Fibroblast of skin of scalp (primary cell): ENCODE measurements at places on chromosomes 2 and 18.

- no peak for DNase-seq
Observed at GRCh38 chr2:66125951-66126350, 309.0 kb upstream of the MEIS1 start.

GRCh38 chr2:228838819-228839218 is 432.3 kb downstream of the PID1 start:
- DNase-seq: no peak

DNA sequence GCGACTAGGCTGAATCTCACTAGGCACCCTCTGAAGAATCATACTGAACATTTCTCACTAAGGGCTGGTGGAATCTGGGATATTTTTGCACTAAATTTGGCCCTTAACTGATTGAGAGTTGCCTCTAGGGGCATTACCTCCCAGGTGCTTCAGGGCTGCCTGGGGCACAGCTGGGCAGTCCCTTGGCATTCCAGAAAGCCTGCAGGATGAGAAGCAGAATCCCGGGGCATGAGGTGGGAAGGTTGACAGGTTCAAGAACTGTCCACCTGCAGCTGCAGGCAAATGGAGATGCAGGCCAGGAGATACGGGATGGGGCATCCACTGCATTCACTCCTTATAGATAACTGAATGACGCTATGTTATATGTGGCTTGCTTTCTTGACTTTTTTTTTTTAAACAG is 7.4 kb downstream of the RESP18 start:
- DNase-seq: no peak

GRCh38 chr2:75800456-75800855 is 89.7 kb upstream of the GCFC2 start:
- DNase-seq: no peak

GRCh38 chr2:85699325-85699724 is 5.2 kb downstream of the GNLY start:
- DNase-seq: no peak

- no peak for DNase-seq
Observed at GRCh38 chr2:168426861-168427260, 29.2 kb upstream of the CERS6 start.

DNA sequence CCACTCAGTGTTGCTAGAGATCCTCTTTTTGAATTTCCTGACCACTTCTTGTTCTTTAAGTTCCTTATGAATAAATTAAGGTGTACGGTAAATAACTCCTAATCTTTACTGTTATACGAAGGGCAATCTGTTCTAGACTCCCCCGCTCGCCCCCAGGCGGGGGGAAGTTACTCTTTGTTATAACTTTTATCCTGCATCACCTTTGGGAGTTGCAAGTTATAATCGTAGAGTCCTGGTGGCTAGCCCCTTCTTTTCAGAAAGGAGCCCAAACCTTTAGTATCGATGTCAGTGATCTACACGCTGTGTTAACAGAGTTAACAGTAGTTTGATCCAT is 652 bp downstream of the GCA start:
- no peak for DNase-seq

GRCh38 chr2:71852141-71852711 is 295.4 kb downstream of the CYP26B1 start:
- no peak for DNase-seq

DNA sequence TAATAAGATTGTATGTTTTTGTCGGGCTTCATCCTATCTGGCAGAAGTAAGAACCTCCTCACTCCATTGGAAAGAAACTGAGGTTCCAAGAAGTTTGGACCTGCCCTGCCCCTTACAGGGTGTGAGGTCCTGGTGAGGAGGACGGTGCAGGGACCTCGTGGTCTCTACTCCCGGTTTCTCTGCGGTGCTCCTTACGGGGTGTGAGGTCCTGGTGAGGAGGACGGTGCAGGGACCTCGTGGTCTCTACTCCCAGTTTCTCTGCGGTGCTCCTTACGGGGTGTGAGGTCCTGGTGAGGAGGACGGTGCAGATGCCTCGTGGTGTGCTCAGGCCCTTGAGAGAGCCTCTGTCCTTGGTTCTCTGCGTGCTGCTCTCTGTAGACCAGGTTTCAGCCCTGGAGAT is 5.2 kb downstream of the CTDP1 start:
- DNase-seq: no peak

GRCh38 chr2:139099721-139100120 is 319.5 kb upstream of the NXPH2 start:
- DNase-seq: peak; percentile 82

DNA sequence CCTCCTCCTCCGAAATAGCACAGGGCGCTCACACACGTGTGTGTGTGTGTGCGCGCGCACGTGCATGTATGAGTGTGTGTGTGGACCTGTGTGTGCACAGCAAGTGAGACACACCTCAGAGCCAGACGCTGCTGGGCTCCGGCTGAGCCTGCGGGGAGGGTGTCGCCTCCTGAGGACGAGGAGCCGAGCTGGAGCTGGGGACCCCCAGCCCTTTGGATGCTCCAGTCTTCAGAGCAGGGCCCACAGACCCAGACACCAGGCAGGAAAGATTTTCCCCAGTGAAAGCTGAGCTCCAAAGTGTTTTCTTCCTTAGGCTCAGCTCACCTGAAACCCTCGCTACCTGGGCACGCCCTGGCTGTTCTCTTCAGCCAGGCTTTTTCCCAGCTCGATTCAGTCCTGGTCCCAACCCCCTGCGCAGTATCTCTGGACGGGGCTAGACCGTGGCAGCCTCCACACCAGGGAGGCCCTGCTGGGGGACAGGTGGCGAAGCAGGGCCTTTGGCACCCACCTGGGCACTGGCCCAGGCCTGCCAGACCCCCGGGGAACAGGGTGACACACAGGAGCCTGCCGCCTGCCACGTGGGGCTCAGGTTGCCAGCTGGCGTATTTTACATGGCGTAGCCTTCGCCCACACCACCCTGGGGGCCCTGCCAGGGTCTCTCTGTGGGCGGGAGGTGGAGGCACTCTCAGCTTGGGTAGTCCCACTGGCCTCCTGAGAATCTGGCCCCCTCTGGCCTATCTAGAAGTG is 36.2 kb downstream of the PDIA6 start:
- no peak for DNase-seq

DNA sequence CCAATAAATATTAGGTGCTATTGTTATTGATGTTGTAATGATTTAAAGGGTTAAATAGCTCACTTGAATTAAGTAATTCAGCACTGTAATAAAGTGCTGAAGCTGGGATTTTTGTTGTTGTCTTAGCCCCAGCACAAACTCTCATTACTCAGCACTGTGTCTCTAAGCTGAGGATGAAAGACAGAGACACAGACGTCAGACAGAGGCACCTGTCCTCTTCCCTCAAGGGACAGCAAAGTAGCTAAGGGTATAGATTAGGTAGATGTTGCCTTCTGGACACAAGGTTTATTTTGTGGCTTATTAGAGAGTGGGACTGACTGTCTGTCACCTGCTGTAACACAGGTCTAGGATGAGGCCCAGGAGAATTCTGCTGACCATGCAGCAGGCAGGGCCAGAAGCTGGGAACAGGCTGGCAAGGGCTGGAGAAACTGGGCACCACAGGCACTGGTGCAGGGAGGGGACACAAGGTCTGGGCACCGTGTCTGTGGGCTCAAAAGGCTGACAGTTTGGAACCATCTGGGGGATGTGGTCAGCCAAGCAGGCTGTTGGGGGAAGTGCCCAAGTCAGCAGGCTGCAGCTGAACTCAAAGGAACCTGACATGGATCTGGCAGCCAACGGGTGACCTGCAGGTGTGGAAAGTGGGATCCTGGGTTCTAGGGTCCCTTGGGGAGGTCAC is 20.0 kb upstream of the PTPN4 start:
- DNase-seq: no peak

- no peak for DNase-seq
Observed at GRCh38 chr2:129936334-129936934, 43.0 kb upstream of the RAB6C start.

DNA sequence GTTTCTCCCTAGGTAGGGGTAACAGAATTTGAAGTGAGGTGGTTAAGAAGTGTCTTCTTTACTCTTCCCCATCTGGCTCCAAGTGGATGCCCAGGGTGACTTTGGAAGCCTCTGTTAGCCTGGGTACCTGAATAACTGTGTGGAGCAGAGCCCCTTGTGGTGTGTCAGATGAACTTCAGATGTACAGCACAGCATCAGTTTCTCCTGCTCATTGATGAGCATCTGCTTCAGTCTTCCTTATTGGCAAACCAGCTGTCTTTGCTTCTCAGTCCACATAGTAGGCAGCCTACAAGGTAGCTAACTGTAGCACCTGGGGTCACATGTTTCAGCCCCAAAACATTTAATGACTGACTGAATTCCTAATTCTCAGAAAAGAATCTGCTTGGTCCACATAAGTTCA is 56.2 kb upstream of the ATP8B1 start:
- peak; percentile 28 for DNase-seq

- no peak for DNase-seq
Observed at GRCh38 chr2:15041429-15041837, 408.9 kb downstream of the LRATD1 start.

DNA sequence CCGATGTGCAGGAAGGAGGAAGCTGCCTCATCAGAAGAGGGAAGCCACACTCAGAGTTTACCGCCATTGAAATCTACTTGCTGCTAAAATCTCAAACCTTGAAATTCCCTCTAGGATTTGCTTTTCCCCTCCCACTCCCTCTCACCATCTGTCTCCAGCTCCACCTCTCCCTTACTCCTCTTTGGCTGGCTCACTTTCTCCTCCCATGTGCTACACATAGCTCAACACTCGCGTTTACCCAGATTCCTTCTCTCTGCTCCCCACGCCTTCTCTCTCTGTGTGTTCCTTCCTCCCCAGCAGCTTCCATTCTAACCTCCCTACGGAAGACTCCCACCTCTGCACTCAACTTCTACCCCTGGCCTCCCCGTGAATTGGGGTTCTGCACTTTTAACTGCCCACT is 143.1 kb downstream of the DNER start:
- no peak for DNase-seq

DNA sequence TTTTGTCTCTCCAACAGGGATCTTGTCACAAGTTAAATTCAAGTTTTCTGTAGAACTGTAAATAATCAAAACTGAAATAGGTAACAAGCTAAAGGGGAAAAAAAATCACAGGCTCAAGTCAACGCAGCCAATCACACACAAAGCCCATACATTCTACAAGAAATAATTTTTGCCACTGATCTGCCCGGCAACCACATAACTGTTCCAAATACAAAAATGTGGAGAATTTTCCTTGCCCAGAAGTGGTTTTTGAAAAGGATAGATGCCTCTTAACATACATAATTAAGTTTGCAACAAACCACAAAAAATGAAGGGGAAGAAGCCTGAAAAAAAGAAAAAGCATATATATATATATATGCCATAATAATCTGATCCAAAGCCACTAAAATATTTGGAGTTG is 60.3 kb downstream of the FARSB start:
- DNase-seq: peak; percentile 53

DNA sequence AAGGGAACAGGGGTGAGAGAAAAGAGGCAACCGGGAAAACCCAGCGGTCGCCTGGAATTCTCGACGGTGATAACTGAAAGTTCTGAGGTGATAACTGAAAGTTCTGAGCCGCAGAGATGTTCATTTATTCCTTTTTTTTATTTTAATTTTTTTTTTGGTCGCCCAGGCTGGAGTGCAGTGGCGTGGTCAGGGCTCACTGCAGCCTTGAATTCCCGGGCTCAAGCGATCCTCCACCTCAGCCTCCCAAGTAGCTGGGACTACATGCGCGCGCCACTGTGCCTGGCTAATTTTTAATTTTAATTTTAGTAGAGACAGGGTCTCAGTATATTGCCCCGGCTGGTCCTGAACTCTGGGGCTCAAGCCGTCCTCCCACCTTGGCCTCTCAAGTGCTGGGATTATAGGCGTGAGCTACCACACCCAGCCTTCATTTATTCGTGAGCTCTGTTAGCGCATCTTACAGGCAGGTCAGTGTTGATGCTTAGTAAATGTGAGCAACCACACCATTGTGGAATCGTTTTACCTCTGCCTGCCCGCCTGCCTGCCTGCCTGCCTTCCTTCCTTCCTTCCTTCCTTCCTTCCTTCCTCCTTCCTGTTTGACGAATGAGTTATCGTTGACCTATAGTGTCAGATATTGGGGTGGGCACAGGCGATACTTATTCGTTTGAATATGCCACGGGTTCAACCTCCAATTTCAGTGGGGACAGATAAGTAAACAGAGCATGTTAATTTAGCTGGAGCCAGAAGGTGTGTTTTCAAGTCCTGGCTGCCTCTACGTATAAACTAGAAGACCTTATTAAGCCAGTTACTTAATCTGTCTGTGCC is 557 bp upstream of the E2F6 start:
- no peak for DNase-seq
